ENCODE measurements at places on chromosomes 2 and 18. TPM values are rescaled to one million over a fixed set of nuclear protein-coding genes. Genes with fewer than 3 reads are reported as not detected.

Gene TEX44
- not detected for total RNA-seq

GRCh38 chr2:95208106-95208505, 785 bp downstream of the ZNF892 start:
- H3K27ac ChIP-seq, result peak overlapping the region; percentile 9
- peaks cover 30% of the 10 kb centered on the region for H3K4me1 ChIP-seq
- no peaks in the 10 kb centered on the region for H3K27me3 ChIP-seq
- H3K4me3 ChIP-seq, result peak overlapping the region; percentile 90

Gene TRAF3IP1
- total RNA-seq, result 15.4 TPM

- no peak overlapping the region for H3K4me3 ChIP-seq
- no peak for DNase-seq
- H3K36me3 ChIP-seq, result no peaks in the 10 kb centered on the region
- no peak overlapping the region for H3K27ac ChIP-seq
Observed at GRCh38 chr2:112168422-112169124, 30.4 kb downstream of the FBLN7 start.

Gene CBLN2
- total RNA-seq, result not detected

Gene LRP1B
- total RNA-seq, result not detected

GRCh38 chr2:190407246-190407661, 901 bp upstream of the MFSD6 start:
- H3K27me3 ChIP-seq, result no peaks in the 10 kb centered on the region
- DNase-seq, result peak; percentile 46
- peak overlapping the region; percentile 92 for H3K27ac ChIP-seq
- H3K36me3 ChIP-seq, result peaks cover 6% of the 10 kb centered on the region
- H3K4me3 ChIP-seq, result peak overlapping the region; percentile 83

Gene NAPG
- 37.4 TPM for total RNA-seq

- H3K36me3 ChIP-seq, result no peaks in the 10 kb centered on the region
- H3K4me1 ChIP-seq, result no peaks in the 10 kb centered on the region
- peaks cover 2% of the 10 kb centered on the region for H3K27me3 ChIP-seq
Observed at GRCh38 chr2:47225061-47225783, 70.1 kb upstream of the STPG4 start.

Gene C1QL2
- not detected for total RNA-seq

GRCh38 chr2:111042261-111042660, 78.5 kb upstream of the BCL2L11 start:
- peaks cover 24% of the 10 kb centered on the region for H3K27me3 ChIP-seq
- DNase-seq, result no peak
- H3K4me3 ChIP-seq, result peak overlapping the region; percentile 50

DNA sequence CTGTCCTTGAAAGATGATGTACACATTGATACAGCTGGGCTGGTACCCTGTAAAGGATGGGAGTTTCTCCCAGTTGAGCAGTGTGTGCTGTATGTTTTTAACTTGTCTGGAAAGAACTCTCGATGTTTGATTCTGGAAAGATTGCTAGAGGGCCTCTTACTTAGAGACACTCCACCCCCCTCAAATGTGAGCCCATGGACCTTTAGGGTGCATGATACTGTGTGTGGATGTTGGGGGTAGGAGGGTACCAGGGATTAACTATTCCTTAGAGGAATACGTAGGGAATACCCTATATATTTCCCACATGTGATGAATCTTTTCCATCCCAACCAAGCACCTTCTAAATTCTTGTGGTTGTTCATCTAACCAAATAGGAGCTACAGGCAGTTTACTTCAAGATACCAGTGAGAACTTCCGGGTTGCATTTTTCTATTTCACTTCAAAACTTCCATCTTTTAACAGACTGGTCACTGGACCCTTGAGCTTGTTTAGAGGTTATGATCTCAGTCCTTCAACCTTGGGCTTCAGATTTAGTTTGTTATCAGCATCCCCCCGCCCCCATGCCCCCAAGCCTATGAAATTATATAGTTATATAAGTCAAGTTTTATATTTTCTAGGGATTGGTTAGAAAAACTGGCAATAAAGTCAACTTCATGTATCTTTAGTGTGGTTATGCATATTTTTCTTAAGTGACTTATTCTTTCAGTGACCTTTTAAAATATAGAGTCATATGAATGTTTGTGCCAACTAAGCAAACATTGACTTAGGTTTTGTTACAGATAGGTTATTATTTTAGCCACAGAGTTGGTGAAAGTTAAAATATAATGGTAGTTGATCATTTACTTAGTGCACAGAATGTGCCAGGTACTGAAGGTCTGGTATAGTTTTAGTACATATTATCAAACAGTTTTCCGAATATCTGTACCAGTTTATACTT, 18.2 kb downstream of the AFTPH start:
- H3K4me3 ChIP-seq, result no peak overlapping the region
- H3K36me3 ChIP-seq, result peaks cover 11% of the 10 kb centered on the region
- no peaks in the 10 kb centered on the region for H3K27me3 ChIP-seq
- no peak overlapping the region for H3K27ac ChIP-seq
- no peak for DNase-seq

DNA sequence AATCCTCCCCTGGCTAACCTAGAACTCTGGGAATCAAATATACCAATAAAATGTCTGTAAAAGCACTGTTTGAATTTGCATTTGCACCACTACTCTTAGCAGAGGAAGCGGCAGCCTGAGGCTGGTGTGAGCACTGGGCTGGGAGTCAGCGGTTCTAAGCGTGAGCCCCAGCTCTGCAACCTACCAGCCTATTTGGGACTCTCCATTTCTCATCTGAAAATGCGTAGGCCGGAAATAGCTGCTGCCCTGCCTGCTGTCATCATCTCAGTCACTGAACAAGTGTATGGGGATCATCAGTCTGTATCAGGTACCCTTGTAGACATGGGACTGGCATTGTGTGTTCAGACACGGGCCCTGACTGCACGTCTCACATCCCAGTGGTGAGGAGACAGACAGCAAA, 194.3 kb downstream of the ANKRD30B start:
- no peak for DNase-seq
- no peak overlapping the region for H3K4me3 ChIP-seq
- H3K36me3 ChIP-seq, result no peaks in the 10 kb centered on the region

Gene MROH2A
- total RNA-seq, result not detected

Gene LBX2
- total RNA-seq, result 1.1 TPM

GRCh38 chr18:48597110-48597509, 58.3 kb downstream of the CTIF start:
- H3K4me3 ChIP-seq, result no peak overlapping the region
- no peak for DNase-seq
- no peaks in the 10 kb centered on the region for H3K36me3 ChIP-seq
- H3K27me3 ChIP-seq, result no peaks in the 10 kb centered on the region
- H3K27ac ChIP-seq, result no peak overlapping the region

Measured in activated T-helper 1 cell treated with anti-CD3 and anti-CD28 coated beads, Interleukin-12 subunit alpha, Interleukin-12 subunit beta, Interleukin-2, Interleukin-4 antibody, amounts not matched to agents 30 ng/mL and 10 ng/mL and 1 ng/mL, durations not matched to agents 14 hours and 24 hours and 36 hours (primary cell).